GM10248 (cell line): ENCODE measurements at places on chromosomes 1 and 21.

GRCh38 chr1:46303872-46304326 lies 401 bp downstream of the UQCRH start:
- no peak for DNase-seq

- DNase-seq = no peak
Measured at GRCh38 chr1:231355171-231355570, 17.1 kb downstream of the SPRTN start.

DNA sequence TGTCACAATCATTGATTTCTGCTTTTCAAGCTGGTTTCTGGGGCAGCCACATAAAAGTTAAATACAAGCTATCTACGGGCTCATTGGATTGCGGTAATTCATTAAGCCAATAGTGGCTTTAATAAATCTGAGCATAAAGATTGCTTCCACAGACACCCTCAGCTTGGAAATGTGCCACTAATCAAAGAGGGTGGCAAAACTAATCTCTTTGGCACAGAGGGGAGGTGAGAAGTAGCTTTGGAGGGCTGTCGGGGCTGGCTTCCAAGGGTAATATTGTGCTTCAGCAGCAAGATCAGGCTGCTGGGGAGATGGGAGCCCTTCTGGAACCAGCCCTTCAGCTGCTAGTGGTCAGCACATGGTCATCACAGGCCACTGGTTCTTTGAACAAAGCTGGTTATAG lies 21.2 kb upstream of the KAZN start:
- no peak for DNase-seq

- DNase-seq = no peak
Measured at GRCh38 chr1:115296981-115297380, 41.1 kb downstream of the NGF start.

GRCh38 chr21:42495765-42496119 lies 282 bp downstream of the RSPH1 start:
- DNase-seq = no peak

DNA sequence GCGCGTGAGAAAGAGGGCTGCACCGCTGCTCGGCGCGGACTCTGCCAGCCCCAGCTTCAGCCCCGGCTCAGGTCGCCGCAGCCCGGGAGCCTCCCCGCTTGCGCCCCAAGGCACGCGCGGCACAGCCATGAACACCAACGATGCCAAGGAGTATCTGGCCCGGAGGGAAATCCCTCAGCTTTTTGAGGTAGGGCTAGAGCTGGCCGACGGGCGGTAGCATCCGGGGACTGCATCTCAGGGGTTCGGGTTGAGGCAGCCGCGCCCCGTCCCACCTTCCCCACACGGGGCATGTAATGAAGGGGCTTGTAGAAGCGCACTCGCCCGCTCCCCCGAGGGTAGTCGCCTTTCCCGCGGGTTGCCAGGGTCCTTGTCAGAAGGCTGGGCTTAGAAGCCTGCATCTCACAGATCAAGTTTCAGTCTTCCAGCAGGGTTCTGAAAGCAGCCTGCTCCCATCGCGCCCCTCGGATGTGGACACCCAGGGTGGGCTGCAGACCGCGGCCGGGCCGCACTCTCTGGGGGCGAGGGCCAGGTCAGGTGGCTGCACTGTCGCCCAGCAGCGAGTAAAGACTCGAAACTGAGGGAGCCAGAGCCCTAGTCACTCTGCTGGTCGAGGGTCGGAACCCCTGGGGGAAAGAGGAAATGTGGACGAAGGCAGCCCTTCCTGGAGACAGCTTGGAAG lies 507 bp downstream of the AK5 start:
- DNase-seq = peak; percentile 34

GRCh38 chr21:45032977-45033710 lies 41.2 kb upstream of the ADARB1 start:
- no peak for DNase-seq

GRCh38 chr1:22509815-22510214 lies 53.5 kb upstream of the EPHA8 start:
- DNase-seq = no peak

DNA sequence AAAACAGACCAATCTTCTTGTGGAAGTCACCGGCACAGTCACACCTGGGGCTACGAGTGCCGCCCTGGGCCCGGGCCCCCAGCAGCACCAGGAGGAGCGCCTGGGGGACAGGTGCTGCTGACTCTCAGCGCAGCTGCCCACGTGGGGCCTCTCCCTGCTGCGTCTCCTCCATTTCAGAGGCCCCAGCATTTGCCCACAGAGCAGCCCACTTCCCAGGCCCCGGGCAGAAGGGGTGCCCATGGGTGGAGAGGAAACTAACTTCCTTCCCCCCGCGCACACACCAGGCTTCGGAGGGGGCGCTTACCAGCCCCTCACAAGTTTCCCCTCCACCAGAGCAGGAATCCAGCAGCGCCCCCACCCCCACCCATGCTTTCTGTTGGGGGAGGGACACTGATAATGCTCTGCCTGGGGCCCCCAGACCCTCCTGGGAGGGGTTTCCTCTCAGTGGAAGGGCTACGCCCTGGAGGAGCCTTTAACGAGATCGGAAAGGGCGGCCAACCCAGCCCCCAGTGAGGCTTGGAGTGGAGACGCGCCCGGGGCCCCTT lies 440 bp downstream of the TNFRSF25 start:
- no peak for DNase-seq

DNA sequence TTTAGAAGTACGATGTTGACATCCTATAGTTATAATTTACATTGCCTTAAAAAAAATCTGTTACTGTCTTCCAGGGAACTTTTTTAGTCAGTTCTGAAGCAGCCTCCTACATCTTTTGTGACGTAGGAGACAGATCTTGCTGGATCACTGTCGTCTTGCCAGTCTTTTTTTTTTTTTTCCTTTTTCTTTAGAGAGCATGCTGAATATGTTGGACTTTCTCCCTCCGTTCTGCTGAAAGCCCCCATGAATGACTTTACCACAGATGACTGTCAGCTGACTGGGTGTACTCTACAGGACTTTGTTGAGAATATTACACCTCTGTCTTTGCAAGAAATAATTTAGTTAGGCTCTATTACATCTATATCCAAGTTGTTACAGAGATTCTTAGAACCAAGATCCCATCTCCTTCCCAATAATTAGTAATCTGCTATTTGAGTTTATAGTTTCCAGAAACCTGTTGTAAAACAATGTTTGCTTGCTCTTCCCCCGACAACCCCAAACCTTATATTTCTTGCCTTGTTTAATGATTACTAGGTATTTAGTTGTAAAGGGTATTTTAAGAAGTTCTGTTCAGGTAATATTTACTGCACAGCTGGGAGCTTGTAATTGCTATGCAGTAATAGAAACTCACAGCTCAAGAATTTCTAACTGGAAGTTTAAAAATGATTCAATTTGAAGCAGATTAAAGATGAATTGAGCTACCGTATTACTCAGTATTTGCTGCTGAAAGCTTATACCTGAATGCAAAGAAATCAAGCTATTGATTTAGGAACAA lies 61.8 kb downstream of the RASAL2 start:
- no peak for DNase-seq

- DNase-seq = no peak
Measured at GRCh38 chr1:119364640-119365039, 3.9 kb upstream of the HAO2 start.

GRCh38 chr1:206575894-206576737 lies 36.1 kb downstream of the EIF2D start:
- DNase-seq = no peak

DNA sequence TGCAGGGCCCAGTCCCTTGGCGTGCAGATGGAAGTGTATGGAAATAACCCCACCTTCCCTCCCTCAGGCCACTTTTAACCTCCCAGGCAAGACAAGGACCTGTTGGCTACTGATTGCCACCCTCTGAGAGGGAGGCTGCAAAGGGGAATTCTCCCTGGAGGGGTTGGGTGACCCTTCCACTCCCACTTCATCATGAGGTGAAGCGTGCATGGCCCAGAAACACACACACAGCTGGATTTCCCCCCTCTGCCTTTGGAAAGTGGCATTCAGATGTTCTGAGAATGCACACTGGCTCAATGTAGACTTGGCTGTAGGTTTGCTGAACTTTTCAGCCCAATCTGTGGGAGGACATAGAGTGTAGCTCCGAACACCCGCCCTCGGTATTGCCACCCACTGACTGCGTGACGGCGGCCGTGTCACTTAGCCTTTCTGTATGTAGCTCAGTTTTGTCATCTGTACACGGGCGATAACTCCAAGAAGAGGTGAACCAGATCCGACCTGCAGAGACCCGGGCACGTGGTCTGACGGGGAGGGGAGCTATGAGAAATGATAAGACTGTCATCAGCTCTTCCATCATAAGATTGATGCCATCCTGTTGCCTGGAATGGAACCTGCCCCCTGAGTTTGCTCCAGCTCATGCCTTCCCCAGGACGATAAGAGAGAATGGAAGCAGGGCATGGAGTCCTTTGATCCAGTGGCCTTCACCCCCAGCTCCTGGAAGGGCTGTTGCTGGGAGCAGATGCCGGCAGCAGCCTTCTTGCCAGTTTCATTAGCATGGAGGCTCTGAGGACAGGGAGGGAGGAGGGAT lies 19.3 kb downstream of the MIIP start:
- no peak for DNase-seq

- DNase-seq = no peak
Measured at GRCh38 chr1:117286145-117286544, 75.4 kb upstream of the VTCN1 start.

- DNase-seq = no peak
Measured at GRCh38 chr21:17911628-17912027, 92.5 kb upstream of the C21orf91 start.
